Astrocyte of the spinal cord (primary cell): ENCODE measurements at places on chromosomes 16 and 17.
A peak's percentile ranks its signal among the peaks of the same experiment; 100 is the strongest.

GRCh38 chr17:55652825-55653224 lies 69.8 kb downstream of the TMEM100 start:
- no peak for DNase-seq

DNA sequence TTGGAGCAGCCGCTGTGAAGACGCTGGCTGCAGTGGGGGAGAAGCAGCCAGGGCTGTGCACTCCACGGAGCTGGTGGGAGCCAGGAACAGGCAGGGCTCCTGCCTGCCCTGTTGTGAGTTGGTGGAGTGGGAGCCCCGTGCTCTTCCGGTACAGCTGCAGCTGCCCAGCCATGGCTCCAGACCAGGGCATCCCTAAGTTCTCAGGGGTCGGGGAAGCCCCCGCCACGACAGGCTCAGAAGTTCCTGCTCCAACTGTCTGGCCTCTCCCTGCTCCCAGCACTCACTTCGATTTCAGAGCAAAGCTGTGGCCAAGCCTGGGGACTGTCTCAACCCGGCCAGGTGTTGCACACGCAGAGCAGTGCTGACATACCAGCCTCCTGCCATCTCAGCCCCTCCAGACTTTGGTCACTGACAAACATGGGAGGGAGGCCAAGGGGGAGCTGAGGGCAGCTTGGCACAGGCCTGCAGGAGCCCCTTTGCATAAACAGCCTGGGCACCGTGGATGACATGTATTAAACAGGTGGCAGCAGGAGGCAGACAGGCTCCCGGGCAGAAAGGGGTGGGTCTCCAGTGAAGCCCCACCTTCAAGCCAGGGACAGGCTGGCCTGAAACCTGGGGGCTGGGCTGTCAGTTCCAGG lies 13.9 kb upstream of the KDM8 start:
- DNase-seq, result no peak

DNA sequence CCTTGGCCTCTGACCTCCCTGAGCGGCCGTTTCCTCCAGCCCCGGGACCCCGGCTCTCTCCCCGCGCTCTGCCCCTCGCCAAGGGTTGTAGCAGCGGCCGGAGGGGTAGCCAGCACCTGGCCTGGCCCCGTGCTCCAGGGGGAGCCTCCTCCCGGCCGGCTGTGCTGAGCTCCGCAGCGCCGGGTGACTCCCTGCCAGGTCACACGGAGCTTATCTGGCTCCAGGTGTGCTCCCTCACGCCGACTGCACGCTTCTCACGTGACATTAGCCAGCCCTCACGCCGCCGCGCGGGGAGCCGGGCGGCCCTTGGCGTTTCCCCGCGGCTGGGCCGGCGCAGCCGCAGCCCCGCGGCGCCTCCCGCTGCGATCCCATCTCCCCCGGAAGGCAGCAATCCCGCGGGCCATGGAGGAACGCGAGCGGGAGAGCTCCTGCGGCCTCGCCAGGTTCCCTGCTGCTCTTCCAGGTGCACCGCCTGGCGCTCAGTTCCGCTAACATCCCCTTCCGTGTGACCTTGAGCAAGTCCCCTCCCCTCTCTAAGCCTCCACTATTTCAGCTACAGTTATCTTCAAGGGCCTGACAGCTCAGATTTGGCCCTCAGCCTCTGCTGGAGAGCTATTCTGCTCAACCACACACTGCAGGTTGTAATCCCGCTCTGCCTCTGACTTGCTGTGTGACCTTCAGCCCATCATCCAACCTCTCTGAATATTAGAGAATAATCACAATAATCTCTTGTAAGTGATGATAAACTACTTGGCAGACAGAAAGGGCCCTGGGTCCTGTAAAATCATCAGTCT lies 3.4 kb downstream of the MYO18A start:
- DNase-seq, result peak; percentile 24

- DNase-seq, result no peak
These were observed 34.6 kb downstream of the MBTPS1 start for GRCh38 chr16:84082110-84082509.

DNA sequence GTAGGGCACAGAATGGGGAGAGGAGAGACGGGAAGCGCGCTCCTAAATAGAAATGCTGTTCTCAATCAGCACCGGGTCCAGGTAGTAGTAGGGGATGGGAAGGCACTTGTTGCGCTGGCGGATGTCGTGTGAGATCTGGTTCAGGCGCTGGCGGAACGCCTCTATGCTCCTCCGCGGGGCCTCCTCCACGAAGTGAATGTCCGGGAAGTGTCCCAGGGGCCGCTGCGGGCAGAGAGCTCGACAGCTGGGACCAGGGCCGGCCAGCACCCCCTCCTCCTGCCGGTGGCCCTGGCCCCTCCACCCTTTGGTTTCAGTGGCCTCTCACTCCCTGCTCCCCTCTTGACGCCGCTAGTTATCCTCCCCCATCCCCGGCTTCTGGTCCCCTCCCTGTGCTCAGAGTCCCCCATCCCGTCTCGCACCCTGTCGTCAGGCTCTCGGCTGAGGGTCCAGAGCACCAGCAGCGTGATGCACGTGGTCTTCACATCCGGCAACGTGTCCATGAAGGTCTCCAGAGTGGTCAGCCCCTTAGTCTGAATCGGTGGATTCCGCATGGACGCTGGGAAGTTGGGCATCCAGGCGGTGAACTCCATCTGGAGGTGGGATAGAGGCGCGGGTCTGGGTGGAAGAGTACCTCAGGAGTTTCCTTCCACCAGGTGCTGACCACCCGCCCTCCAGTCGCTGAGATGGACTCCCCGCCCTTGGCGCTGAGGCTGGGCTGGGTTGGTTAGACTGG lies 14.6 kb downstream of the ALOX12B start:
- no peak for DNase-seq

GRCh38 chr17:534071-534691 lies 180.5 kb downstream of the VPS53 start:
- no peak for DNase-seq

DNA sequence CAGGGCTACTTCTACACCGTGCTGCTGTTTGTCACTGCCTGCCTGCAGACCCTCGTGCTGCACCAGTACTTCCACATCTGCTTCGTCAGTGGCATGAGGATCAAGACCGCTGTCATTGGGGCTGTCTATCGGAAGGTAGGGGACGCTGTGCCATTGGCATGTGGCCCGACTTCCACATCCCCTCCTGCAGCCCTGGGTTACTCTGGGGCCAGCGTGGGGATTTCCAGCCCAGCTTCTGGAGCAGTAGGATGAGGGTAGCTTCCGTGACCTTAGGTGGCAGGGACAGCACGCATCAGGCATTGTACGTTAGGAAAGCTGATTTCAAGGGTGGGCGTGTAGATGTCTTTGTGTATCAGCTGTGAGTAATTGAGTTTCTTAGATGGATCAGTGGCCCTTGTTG lies 96.5 kb downstream of the ABCC1 start:
- DNase-seq, result no peak

- no peak for DNase-seq
These were observed 33.1 kb downstream of the HS3ST2 start for GRCh38 chr16:22847100-22847499.

DNA sequence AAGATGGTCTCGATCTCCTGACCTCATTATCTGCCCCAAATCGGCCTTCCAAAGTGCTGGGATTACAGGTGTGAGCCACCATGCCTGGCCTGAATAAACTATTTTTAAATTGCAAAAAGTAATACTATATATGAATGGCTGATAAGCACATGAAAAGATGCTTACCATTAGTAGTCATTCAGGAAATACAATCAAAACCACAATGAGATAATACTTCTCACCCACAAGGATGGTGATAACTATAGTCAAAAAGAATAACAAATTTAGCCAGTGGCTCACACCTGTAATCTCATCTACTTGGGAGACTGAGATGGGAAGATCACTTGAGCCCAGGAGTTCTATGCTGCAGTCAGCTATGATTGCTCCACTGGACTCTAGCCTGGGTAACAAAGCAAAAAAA lies 2.4 kb upstream of the TACO1 start:
- DNase-seq, result no peak

DNA sequence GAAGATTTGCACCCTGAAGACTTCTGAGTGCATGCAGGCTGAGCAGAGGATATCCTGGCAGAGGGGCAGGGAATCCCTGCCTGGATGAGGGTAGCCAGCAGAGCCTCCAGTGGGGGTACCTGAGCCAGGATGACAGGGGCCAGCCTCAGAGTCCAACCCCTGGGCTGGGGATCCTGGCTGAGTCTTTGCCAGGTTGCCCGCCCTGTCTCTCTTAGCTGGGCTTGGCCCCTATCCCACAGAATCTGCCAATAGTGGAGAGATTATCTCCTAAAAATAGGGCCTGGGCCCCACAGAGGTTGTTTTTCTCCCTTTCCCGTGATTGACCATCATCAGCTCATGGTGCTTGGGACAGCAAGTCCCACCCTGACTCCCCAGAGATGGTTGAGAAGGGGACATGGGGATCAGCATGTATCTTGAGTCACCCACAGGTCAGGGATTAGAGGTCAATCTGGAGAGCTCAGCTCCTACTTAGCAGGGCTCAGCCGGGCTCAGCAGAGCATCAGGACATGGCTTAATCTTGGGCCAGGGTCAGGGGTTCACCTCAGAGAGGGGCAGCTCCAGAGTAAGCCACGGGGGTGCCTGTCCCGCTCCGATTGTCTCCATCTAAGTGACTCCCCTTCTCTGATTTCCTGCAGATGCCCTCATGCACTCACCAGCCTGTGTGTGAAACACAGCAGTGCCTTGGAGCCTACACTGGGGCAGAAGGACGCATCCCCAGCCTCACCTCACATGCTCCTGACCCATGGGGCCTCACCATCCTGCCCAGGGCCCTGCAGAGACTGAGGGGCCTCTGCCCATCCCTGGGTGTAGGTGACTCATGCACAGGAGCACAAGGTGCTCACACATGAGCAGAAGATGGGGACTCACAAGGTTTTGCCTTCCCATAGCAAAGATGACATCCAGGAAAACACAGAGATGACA lies 11.5 kb downstream of the CDH16 start:
- no peak for DNase-seq

GRCh38 chr16:79593074-79593531 lies 7.4 kb downstream of the MAF start:
- no peak for DNase-seq

DNA sequence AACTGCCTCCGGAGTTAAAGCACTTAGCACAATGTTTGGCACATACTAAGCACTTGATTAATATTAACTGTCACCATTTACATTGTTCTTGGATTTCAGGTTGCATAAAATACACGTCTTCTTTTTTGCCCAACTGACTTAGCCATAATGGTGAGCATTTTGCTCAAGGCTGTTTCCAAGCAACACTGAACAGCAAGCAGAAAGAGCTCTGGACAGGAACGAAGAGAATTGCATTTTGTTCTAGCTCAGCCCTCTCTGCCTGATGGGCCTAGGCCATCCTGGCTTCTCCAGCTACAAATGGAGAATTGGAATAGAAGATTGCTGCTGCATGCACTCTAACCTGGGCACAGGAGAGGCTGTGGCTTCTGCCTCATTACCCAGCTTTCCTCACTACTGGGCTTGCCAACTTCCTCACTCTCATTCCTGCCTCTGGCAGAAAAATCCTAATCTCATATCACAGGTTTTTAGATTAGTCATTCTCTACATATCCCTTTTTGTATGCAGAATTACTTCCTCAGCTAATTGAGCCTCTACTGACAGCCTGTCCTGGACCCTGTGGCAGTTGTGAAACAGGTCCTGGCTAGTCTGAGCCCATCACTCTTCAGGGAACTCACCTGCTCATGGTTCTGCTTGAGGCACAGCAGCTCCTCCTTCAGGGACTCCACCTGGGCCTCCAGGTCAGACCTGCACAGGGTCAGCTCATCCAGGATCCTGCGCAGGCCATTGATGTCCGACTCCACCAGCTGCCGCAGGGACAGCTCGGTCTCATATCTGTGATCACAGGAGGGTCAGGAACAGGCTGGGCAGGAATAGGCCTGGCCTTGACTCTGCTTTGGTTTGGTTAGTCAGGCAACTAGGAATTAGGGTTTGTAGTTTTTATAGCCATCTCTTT lies 2.5 kb downstream of the KRT33A start:
- no peak for DNase-seq

DNA sequence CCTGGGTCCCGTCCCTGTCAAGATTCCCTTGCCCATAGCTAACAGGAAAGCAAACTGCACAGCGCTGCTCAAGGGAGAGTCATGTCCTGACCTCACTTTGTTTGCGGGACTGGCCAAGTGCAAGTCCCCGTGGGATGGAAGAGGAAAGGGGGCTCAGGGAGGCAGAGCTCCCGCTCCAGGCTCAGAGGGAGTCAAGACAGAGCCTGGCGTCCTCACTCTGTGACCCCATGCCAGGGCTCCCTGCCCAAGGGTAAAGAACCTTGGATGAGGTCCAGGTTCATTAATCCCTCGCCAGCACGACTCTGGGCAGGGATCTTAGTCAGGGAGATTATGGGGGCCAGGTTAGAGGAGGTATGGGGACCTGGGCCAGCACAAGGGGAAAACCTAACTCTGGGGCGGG lies 51.5 kb upstream of the CBX4 start:
- no peak for DNase-seq

GRCh38 chr17:71378741-71379140 lies 742.1 kb upstream of the SOX9 start:
- DNase-seq, result no peak

DNA sequence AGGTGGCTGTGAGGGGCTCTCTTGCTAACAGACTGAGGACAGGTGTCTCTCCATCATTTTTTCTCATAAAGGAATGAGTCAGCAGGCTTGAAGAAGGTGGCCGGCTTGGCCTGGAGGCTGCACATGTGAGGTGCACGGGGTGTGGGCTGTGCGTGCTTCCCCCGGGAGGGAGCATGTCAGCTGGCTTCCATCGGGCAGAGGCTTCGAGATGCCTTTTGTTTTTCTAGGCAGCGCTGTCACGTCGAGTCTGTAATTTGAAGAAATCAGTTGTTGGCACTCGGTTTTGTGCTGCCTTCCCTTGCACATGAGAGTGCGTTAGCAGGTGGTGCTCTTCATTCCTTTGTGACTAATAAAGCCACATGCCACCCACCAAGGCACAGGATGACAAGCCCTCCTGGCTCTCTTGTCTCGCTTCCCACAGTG lies 89.7 kb downstream of the NPIPB11 start:
- DNase-seq, result no peak

- no peak for DNase-seq
These were observed 94.0 kb upstream of the TNRC6C start for GRCh38 chr17:77864234-77865111.

DNA sequence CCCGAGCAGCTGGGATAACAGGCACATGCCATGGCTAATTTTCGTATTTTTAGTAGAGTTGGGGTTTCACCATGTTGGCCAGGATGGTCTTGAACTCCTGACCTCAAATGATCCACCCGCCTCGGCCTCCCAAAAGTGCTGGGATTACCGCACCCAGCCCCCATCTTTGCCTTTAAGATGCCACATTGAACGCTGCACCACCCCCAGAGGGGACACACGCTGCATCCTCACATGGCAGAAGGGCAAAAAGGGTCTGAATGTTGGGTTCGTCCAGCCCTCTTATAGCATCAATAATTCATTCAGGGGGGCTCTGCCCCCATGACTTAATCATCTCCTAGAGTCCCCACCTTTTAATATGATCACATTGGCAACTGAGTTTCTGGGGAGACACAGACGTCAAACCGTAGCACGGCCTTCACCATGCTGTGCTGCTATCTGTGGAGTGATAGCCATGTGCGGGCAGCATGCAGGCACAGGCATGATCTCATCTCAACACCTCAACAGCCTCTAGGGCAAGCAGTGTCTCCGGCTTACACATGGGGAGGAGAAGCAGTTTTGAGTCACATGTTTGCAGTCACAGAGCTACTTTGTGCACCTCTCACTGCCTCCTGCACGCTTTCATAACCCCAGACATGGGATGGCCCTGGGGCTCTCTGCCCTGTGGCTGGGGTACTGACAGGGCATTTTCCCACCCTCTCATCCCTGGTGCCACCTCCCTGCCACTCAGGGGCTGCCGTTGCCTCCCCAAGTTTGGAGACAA lies 30.0 kb downstream of the IL21R start:
- no peak for DNase-seq

- DNase-seq, result no peak
These were observed 87.0 kb upstream of the RPRML start for GRCh38 chr17:47066095-47066494.
